ENCODE measurements at places on chromosomes 12 and 14. TPM values are rescaled to one million over a fixed set of nuclear protein-coding genes. Genes with fewer than 3 reads are reported as not detected.

DNA sequence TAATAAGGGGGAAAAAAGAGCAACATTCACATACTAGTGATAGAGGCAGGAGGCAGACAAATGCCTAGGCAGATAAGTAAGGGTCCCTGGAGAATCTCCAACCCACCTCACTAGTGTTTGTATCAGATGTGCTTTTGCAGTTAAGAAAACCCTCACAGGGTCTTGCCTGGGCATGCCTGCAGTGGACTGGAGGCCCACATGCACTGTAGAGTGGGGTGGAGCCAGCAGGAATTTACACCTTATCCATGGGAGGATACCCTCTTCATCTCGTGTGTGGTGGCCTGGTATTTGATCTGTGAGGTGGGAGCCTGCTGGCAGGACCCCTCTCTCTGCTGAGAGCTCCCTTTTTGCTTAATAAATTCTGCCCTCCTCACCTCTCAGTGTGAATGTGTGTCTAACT lies 238.0 kb upstream of the SLC16A7 start:
- DNase-seq: no peak

DNA sequence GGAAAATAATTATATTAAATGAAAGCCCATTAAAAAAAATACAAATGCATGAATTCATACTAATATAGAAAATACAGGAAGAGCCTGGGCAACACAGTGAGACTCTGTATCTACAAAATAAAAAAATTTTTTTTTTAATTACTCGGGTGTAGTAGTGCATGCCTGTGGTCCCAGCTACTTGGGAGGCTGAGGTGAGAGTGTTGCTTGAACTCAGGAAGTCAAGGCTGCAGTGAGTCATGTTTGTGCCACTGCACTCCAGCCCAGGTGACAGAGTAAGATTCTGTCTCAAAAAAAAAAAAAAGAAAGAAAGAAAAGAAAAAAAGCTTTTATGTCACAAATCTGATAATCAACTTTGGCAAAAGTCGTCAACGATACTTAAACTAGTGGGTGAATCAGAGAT lies 80.6 kb upstream of the PLEKHA5 start:
- no peak for DNase-seq

DNA sequence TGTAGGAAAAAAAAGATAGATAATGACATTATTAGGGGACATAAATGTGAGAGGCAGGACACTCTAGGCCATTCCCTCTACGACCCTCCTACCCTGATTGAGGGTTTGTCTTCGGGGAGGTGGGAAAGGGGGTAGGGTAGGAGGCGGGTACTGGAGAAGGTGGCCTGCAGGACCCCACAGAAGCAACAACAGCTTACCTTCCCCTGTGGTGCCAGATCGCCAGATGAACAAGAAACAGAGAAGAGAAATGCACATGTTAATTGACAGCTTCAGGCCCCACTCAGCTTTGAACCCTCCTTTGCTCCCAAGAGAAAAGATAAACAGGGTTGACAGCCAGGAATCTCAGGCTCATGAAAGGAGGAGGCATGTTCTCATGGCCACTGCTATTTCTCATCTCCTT lies 4.8 kb downstream of the PHB2 start:
- DNase-seq: no peak

DNA sequence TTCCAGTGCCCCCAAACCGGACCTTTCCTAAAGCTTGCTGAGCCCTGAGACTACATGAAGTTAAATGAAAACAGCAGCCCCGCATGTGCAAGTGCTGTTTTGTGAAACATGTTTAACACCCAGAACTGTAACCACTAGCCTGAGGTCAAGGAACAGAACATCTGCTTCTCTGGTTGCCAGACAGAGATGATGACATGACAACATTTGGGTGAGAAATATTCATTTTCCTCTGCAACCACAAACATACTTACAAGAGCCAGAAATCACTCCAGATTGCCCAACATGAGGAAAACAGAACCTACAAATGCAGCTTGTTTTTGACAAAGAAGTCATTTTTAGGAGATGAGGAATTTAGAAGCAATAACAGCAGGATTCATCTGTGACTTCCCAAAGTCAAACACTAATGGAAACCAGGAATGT lies 110.4 kb downstream of the BCAT1 start:
- no peak for DNase-seq

- DNase-seq: no peak
These were observed 362 bp upstream of the TSFM start for GRCh38 chr12:57782243-57782607.

GRCh38 chr12:46365951-46366379 lies 6.6 kb downstream of the SLC38A2 start:
- DNase-seq: no peak

Gene RHOF
- total RNA-seq: 6.5 TPM

Gene E2F7
- total RNA-seq: 7.3 TPM

Gene SAMD15
- total RNA-seq: 0.88 TPM

Gene SOX5
- 0.33 TPM for total RNA-seq

Gene PLCZ1
- not detected for total RNA-seq

Gene SLC2A14
- total RNA-seq: not detected

All from dermis blood vessel endothelial cell (primary cell).